ENCODE measurements at places on chromosomes 2 and 18. TPM values are rescaled to one million over a fixed set of nuclear protein-coding genes. Genes with fewer than 3 reads are reported as not detected.

Gene GAD1
- 13.3 TPM for total RNA-seq

- no peak for DNase-seq
Measured at GRCh38 chr2:108536911-108537310, 2.6 kb downstream of the LIMS1 start.

GRCh38 chr2:11411244-11411643 lies 54.7 kb downstream of the E2F6 start:
- no peak for DNase-seq

Gene SLC23A3
- 1.8 TPM for total RNA-seq

DNA sequence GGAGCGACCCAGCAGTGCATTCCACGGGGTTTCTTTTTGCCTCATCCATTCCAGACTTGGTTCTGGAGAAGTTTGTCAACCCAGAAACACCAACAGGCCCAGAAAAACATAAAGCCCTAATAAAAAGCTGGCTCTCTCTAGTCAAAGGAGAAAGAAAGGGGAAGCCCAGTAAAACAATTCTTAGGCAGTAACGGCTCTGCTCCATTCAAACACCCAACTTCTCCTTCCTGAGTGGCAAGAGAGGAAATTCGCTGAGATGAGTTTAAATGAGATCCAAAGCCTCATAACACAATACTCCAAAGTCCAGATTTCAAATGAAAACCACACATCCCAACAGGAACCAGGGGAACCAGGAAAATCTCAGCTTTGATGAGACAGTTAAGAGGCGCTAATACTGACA lies 179.9 kb downstream of the RPIA start:
- peak; percentile 33 for DNase-seq

Gene SIX3
- total RNA-seq, result not detected

Gene GALNT13
- 0.19 TPM for total RNA-seq

Gene NYAP2
- not detected for total RNA-seq

GRCh38 chr18:13406736-13407135 lies 188.2 kb downstream of the LDLRAD4 start:
- DNase-seq, result no peak

GRCh38 chr2:61967262-61967661 lies 61.8 kb downstream of the COMMD1 start:
- DNase-seq, result no peak

- DNase-seq, result no peak
Measured at GRCh38 chr2:194465641-194466040, 1191.4 kb upstream of the SLC39A10 start.

- DNase-seq, result peak; percentile 31
Measured at GRCh38 chr2:3099145-3099859, 278.3 kb downstream of the EIPR1 start.

GRCh38 chr2:18724371-18725145 lies 135.2 kb upstream of the NT5C1B start:
- no peak for DNase-seq

- no peak for DNase-seq
Measured at GRCh38 chr2:19746611-19747309, 155.0 kb downstream of the TTC32 start.

GRCh38 chr2:147374423-147374811 lies 470.4 kb upstream of the ACVR2A start:
- no peak for DNase-seq

DNA sequence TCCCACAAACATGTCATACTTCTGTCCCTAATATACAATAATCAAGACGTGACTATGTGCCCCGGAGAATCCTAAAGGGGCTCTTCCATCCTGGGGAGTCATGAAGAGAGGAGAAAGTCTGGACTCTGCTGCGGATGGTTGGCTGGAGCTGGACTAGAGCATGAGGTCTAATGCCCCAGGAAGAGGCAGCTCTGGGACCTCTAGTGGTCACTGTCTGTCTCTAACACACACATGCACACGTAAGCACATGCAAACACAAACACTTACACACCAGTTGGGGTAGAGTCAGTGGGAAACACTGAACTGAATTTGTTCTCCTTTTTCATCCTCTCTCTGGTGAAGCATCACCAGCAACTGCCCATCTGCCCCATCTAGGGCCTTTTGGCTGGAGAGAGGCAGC lies 271.6 kb downstream of the TDRD15 start:
- no peak for DNase-seq

DNA sequence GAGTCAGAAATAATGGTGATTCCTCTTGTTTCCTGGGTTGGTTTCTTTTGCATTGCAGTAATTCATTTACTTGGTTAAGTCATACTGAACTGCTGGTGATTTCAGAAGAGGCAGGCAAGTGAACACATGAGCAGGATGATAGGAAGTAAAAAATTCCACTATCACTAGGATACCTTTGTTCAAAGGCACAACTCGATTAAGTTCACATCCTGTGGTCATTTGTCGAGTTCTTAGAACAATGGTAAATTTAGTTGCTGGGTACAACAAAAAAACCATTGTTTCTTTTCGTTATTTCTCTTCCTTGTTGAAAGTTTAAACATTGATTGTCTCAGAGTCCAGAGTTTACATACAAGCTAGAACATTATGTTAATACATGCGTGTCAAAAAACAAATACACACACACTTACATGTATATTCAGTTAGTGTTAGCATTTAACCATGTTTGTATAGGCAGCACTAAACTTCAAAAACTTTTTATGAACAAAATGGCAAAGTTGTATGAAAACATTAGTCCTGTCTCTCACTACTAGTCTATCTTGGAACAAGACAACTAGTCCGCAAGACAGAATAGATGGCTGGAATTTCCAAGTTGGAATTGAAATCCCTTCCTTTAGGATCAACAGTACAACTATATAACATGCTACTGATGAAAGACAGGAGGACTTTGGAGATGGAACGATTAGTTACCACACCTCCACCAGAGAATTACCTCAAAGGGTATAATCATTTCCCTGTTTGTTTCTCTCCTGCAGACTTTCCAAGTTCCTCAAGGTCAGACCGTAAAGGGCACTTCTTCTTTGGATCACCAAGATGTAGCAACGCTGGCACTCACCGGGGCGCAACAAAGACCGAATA lies 26.2 kb downstream of the STK39 start:
- DNase-seq, result no peak

Gene GPR75
- total RNA-seq, result 3.1 TPM

Gene SERPINB12
- total RNA-seq, result not detected

GRCh38 chr2:9097239-9097638 lies 93.8 kb upstream of the MBOAT2 start:
- DNase-seq, result no peak

GRCh38 chr2:196566961-196567666 lies 72.4 kb upstream of the CCDC150 start:
- DNase-seq, result no peak

Gene OTOS
- not detected for total RNA-seq

GRCh38 chr18:73340135-73340977 lies 472.6 kb upstream of the NETO1 start:
- DNase-seq, result no peak

Gene SPAG16
- total RNA-seq, result 7.2 TPM

DNA sequence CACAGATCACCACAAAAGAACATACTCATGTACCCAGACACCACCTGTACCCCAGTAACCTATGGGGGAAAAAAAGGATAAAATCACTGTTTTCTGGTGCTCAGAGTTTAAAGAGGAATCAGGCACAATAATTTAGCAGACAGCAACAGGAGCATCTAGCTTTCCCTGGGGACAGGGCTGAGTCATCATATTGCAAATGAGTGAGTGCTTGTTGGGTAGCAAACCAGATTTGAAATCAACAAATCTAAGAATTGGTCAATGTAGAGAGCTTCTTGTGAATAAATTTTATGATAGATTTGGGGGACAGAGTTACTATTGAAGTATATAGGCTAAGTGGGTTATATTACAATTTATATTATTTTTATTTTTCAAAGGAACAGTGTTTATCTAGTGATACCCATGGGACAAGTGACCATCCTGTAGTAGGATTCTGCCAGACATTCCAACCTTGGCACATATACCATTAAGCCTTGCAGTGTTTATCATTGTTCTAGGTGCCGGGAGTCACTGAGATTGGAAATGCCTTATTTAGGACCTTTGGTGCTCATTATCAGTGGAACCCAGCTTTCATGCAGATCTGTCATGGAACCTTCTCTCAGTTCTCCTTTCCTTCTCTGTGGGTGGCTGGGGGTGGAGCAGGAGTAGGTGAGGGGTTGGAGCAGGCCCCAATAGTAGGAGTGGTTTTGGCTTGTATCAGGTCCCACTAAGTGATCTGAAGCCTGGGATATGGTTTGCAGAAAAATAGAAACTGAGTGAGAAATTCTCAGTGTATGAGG lies 117.2 kb downstream of the CERS6 start:
- no peak for DNase-seq

DNA sequence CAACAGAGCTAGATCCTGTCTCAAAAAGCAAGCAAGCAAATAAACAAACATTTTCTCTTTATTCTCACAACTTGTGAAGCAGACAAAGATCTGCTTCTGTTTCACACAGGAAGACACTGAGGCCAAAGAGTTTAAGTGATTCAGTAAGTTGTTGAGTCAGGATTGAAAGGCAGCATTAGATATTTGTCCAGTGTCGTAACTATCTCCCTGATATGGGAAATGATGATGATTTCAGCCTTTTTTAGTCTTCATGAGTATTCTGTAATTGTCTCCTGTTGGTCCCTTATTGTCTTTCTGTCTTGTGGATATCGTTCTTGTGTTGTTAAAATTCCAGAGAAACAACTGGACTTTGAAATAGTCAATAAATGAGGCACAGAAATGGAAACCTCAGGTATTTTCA lies 59.6 kb downstream of the GATA6 start:
- no peak for DNase-seq

DNA sequence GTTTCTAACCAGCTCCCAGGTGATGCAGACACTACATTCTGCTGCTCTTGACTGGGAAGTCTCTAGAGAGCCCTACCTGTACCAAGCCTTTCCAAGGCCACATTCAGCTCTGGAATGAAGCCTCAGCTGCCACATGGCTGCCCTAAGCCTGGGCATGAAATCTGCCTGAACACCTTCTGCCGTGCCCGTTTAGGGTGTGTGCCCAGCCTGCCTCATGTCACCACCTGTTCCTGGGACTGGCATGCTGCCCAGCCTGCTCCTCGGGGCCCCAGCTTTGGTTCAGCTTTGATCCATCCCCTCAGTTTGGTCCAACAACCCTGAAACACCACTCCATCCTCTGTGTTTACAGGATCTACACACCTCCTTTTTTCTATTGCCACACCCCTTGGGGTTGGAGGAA lies 210.9 kb downstream of the L3MBTL4 start:
- DNase-seq, result no peak
